Tibial nerve (tissue), 4 donors: ENCODE measurements at places on chromosomes 3 and 15. TPM values are rescaled to one million over a fixed set of nuclear protein-coding genes. Genes with fewer than 3 reads are reported as not detected.

Gene NPAP1
- total RNA-seq: not detected

Gene CLRN1
- not detected for total RNA-seq

Gene OIP5
- total RNA-seq: 1.2 TPM

Gene ANKRD28
- total RNA-seq: 81.3 TPM

Gene BCHE
- total RNA-seq: 0.98 TPM

Gene THRB
- 10.0 TPM for total RNA-seq

Gene NOX5
- 1.3 TPM for total RNA-seq

Gene TERB2
- total RNA-seq: not detected

Gene ACVR2B
- total RNA-seq: 10.8 TPM

Gene LINGO1
- total RNA-seq: 0.42 TPM

Gene GP9
- total RNA-seq: not detected

Gene C2CD4A
- total RNA-seq: not detected

Gene BMF
- total RNA-seq: 2.7 TPM

Gene RTP4
- total RNA-seq: 1.0 TPM

Gene IL16
- 71.1 TPM for total RNA-seq

Gene SPCS1
- total RNA-seq: 75.1 TPM

Gene SLC22A13
- not detected for total RNA-seq

Gene CCR3
- not detected for total RNA-seq

Gene GOLGA8S
- not detected for total RNA-seq

Gene GPR160
- 1.7 TPM for total RNA-seq

Gene C2CD4B
- total RNA-seq: 3.5 TPM

Gene LOXL1
- total RNA-seq: 21.6 TPM

Gene KLHL40
- total RNA-seq: not detected

Gene PRR23E
- not detected for total RNA-seq

Gene TNNC1
- total RNA-seq: 624 TPM

Gene MYL3
- 9.6 TPM for total RNA-seq
